Activated effector memory CD4-positive, alpha-beta T cell treated with Interleukin-2 at 50 U/mL for 16 hours (primary cell): ENCODE measurements at places on chromosomes 5 and 9.
A peak's percentile ranks its signal among the peaks of the same experiment; 100 is the strongest.

GRCh38 chr5:155540000-155540595 is 526.5 kb downstream of the KIF4B start:
- no peak for DNase-seq

DNA sequence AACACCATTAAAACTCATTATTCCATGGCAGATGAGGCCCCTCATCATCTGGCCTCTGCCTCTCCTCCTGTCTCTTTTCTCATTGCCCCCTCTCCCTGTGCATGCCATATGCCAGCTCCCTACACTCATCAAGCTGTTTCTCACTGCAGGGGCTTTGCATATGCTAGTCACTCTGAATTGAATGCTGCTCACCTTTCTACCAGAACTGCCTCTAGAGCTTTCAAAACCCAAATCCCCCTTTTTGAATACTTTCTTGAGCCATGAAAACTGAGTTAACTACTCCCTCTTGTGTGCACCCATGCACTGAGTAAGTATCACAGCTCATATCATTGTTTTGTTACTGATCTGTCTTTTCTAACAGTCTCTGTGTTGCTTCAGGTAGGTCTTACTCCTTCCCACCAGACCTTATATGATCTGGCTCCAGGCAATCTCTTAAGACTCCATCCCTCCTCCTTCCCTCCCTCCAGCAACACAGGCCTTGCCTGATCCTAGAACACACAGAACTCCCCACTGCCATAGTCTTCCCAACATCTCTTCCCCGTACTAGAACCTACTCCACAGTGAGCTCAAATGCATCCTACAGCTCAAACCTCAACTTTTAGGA is 60.5 kb downstream of the ASTN2 start:
- no peak for DNase-seq

DNA sequence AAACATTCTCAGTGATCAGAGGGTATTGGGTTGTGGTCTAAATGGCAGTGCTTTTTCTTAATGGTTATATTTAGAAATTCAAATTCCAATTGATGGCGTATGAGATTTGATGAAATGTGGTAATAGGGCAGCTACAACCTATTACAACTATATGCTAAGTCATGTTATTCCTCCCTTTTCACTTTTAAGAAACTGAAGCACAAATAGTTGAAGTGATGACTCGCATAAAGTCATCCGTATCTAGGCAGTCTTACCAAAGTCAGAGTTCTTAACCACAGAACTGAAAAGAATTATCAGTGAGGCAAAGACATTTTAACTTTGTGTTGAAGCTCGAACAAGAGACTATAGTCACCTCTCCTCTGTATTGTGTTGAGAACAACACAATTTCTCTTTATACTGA is 28.2 kb downstream of the C9orf152 start:
- no peak for DNase-seq

DNA sequence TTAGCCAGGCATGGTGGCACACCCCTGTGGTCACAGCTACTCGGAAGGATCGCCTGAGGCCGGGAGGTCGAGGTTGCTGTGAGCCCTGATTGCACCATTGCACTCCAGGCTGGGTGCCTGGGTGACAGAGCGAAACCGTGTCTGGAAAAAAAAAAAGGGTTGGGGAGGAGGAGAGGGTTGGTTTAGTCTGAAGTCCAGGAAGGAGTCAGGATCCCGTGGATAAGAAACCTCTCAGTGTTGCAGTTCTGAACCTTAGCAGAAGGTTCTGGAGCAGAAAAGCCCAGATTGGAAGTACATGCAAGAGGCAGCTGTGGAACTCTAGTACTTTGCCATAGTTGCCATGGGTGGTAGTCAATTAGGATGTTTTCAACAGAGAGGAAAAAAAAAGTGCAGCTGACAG is 125.2 kb upstream of the CPEB4 start:
- no peak for DNase-seq

DNA sequence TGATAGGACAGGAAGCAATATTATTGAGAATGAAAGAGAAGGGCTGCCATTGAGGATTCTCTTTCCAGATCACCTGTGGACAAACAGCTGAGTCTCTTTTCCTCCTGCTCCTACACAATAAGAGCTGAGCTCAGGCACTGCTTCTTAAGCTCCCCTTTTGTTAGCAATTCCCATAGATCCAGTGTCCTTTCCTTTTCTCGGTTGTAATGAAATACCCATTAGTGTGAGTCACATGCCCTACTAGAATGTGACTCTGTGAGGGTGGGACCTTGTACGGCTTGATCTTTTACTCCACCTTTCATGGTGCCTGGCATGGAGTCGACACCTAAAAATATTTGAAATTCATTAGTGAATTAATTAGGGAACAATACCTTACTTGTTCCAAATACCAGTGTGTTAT is 269.2 kb downstream of the NR3C1 start:
- DNase-seq, result no peak

GRCh38 chr5:129664336-129664937 is 83.5 kb upstream of the MINAR2 start:
- DNase-seq, result no peak

DNA sequence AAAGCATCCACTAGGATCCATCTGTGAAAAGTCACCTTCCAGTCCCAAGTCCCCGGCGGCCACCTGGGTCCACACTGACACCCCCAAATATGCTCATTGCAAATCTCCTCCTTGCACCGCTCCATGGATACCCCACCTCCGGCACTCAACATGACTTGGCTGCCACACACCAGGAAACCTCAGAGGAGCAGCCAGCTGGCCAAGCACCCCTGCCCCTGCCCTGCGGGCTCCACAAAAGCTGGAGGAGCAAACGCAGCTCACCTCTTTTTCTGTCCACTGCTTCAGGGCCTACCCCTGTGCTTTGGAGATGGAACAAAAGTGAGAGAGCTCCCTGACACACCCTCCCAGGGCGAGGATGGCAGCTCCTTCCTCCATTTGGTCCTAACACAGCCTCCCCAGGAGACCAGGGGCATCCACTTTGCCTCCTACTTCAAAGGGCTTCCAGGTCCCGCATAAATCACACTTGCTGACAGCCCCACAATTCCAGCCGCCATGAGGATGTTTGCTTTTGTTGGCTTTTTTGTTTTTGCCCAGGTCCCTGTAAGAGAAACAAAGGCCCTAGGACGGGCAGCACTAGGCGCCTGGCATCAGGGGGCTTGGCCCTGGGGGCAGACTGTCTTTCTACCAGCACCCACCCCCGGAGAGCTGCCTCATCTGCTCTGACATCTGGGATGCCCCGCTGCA is 14.8 kb downstream of the ROR2 start:
- no peak for DNase-seq

DNA sequence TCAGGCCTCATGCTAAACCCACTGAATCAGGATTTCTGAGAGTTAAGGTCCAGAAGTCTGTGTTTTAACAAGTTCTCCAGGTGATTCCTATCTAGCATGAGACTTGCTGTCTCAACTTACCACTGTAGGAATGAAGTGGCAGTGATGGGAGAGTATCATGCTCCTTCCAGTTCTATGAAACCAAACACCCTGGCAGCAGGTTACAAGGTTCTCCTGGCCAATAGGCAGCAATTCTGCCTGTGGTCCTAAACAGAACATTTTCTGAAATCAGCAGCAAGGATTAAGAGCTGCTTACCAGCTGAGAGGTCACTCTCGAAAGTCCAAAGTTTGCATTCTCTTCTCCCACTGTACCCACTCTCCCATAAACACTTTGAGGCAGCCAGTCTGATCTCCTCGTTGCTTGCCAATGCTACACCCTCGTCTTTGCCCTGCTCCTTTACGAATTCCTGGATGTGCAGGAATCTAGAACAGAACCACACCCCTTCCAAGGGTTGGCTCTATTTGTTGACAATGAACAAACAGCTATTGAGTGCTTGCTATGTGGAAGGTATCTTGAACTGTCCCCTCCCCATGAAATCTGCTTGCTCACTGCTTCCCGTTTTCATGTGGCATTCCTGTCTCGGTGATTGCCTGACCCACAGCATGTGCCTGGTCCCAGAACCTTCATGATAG is 100.5 kb downstream of the TMEM174 start:
- DNase-seq, result no peak

DNA sequence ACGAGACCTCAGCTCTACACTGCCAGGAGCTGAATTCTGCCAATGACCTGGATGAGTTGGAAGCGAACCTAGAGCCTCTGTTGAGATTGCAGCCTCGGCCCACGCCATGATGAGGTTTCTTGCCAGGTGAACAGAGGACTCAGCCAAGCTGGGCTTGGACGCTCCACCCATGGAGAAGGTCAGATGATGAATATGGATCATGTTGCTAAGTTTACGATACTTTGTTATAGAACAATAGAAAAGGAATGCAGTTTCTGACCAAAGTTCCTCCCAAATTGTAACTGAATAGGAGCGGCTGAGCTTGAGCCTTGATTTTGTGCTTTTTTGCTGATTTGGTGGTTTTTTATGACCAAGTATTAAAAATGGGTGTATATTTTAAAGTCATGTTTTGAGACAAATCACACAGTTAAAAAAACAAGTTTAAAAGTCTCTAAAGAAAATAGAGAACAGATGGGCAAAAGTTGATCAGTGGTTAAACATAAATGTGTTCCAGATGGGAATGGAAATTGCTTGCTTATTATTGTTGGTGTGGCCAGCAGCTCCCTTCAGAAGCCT is 32.9 kb downstream of the ROPN1L start:
- DNase-seq, result no peak

DNA sequence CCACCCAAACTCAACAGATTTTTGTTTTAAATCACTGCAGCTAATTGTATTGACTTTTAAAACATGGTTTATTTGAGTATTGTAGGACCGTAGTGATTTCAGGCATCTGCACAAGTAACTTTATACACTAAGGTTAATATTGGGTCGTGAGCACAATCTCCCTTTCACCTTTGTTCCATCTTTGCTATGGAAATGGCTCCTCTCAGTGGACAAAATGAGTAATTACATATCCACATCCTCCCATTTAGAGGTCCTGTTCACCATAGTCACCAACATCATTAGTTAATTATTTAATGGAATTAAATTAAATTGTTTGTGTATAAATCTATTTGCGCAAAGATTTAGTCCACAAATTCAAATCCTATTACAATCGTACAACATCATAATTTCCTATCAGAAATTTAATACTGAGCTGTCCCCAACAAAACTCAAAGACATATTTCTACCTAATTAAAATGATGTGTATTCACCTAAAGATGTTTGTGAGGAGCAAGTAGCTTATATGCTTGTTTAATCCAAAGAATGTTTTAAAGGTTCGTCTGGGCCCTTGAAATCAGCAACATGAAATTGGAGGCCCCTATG is 173.0 kb upstream of the DAPK1 start:
- no peak for DNase-seq

GRCh38 chr9:87113874-87114273 is 166.6 kb upstream of the GAS1 start:
- no peak for DNase-seq

GRCh38 chr5:134398609-134399155 is 13.0 kb downstream of the CDKN2AIPNL start:
- DNase-seq, result no peak

DNA sequence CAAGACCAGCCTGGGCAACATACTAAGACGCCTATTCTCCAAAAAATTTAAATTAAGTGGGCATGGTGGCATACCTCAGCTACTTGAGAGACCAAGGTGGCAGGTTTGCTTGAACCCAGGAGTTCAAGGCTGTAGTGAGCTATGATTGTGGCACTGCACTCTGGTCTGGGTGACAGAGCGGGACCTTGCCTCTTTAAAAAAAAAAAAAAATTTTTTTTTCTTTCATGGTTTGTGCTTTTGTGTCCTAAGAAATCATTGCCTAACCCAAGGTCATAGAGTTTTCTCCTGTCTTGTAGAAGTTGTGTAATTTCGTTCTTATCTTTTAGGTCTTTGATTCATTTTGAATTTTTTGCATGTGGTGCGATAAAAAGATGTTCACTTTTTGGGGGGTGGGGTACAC is 12.3 kb downstream of the GPBP1 start:
- DNase-seq, result no peak

DNA sequence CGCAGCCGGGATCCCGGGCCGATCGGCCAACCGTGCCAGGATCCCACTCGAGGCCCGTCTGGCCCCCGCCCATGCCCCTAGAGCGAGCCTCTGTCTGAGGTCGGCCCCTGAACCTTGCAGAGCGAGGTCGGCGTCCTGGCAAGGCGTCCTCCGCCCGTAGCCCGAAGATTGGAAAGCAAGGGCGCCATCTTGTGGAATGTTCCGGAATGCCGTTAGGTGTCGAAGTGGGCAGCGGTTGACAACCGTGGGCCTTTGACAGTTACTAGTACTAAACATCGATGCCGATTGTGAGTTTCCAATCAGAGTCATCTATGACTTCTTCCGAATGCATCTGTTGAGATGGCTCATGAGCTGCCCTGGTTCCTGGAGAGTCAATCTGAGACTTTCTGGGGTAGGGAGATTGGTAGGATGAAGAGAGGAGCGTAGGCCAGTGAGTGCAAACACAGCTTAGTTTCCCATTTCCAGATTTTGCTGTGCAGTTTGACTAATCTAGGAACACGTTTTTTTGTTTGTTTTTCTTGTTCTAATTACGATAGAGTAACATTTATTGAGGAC is 923 bp upstream of the PLK2 start:
- DNase-seq, result peak; percentile 85

GRCh38 chr5:172635038-172635437 is 6.0 kb upstream of the NEURL1B start:
- no peak for DNase-seq
